IPS DF 19.7 (cell line): ENCODE measurements at places on chromosomes 3 and 15.

- DNase-seq = no peak
Observed at GRCh38 chr3:86991482-86991815, 500 bp upstream of the VGLL3 start.

GRCh38 chr3:170301405-170301804 lies 56.1 kb upstream of the SKIL start:
- DNase-seq = no peak

DNA sequence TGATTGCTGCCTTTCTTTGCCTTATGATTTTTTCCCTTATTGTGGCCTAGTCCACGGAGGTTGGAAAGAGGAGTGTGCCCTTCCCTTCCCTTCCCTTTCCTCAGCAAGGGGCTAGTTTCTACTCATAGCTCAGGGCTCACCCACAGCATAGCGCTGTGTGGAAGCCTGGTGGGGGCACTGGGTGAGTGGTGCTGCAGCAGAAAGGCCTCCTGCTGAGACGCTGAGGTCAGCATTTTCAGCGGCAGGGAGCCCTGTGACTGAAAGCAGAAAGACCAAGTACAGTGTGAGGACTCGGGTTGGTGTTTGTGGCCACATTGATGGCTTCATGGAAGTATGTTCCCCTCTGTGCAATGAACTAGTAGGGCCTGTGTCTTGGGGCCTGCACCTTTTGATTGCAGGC lies 21.9 kb downstream of the CACNA1D start:
- no peak for DNase-seq

DNA sequence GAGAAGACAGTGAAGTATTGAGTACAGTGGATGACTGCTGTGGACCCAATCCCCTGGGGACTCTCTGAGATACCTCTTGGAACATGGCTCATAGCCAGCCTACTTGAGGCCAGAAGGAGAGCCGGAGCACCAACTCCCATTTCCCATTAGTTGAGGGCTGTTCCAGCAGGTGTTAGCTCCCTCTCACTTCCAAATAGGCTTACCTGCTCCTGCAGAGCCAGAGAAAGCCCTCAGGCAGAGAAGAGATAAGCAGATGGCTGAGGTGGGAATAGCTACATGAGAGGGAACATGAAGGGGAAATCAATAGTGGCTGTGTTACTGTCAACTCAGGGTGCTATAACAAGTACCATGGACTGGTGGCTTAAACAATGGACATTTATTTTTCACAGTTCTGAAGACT lies 4.6 kb upstream of the CCK start:
- no peak for DNase-seq

- DNase-seq = no peak
Observed at GRCh38 chr15:91050128-91050455, 27.7 kb upstream of the VPS33B start.

DNA sequence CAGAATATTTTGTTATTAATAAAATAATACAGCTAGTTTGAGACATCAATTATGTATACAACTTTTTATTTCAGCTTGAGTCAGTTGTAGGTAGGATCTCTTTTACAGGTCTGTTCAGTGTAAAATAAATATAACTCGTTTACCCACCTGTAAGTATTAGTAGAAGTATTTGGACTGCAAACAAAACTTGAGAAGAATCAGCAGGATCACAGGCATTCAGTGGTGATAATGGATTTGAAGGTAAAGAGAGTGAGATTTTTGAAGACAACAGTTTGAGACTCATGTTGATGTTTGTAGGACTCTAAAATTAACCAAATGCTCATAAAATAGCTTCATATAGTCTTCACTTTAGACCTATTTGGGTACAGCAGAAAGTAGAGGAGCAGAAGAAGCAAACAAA lies 35.5 kb upstream of the CCNB2 start:
- DNase-seq = no peak

DNA sequence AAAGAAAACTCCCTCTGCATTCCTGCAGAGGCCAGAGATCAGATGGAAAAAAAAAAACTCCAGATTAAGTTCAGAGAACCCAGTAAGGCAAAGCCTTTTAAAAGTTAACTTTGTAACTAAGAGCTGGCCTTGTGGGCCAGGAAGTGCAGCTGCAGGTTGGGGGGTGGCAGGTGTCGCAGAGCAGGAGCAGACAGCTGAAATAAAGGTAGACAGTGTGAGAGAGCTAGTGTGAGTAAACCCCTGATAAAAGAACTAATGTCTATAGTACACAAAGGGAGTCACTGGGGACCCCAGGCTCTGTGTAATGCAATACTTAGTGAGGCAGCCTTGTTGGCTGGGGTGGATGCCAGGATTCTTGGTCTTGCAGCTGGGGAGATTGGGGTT lies 42.1 kb downstream of the PPCDC start:
- DNase-seq = no peak

DNA sequence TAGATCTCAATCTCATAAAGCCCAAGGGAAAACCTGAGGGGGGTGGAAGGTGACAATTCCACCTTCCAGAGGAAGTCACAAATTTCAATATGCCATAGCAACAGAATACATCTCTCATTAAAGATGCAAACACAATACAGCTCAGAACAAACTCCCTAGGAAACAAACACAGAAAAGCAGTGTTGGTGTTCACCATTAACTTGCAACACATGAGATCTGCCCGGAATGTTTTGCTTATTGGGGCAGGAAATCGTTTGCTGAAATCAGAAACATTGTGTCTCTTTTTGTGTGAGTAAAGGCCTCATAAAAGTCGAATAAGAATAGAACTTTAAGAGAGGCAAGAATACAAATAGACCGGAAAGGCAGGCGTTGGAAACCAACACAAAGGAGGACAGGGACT lies 5.8 kb upstream of the RYR3 start:
- DNase-seq = no peak

GRCh38 chr3:101325393-101326134 lies 5.2 kb upstream of the IMPG2 start:
- DNase-seq = no peak

GRCh38 chr3:126226374-126226773 lies 46.0 kb upstream of the ALDH1L1 start:
- no peak for DNase-seq

- DNase-seq = no peak
Observed at GRCh38 chr3:121724130-121724529, 25.4 kb downstream of the GOLGB1 start.

GRCh38 chr3:170044271-170044670 lies 6.5 kb downstream of the GPR160 start:
- no peak for DNase-seq

DNA sequence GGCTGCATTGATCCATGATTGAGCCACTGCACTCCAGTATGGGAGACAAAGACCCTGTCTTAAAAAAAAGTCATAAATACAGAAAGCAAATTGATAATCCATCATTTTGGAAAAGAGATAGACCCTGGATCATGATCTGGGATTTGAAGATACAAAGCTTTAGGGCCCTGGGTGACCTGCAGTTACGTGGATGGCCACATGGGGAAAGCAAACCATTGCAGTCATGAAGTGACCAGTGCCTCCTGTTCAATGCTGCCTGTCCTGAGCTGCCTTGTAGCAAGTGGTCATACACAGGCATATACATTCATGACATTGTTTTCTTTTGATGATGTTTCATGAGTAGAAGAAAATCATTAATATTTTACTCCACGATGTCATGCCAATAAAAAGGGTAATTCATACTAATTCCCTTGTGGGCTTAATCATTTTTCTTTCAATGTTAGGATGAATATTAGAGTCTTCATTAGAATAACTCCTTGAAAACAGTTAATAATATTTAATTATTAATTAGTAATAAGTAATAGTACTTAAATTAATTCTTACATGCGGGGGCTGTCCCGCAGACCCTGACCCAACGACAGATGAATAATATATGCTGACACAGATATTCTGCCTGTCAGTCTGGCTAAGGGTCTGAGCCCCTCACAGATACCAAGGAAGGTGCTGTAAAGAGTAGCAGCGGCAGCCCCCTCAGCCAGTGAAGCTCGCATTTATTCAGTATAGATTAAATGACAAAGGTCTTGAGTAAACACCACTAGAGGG lies 109.0 kb upstream of the UNC13C start:
- no peak for DNase-seq

GRCh38 chr3:13111173-13111872 lies 38.1 kb upstream of the IQSEC1 start:
- DNase-seq = no peak

DNA sequence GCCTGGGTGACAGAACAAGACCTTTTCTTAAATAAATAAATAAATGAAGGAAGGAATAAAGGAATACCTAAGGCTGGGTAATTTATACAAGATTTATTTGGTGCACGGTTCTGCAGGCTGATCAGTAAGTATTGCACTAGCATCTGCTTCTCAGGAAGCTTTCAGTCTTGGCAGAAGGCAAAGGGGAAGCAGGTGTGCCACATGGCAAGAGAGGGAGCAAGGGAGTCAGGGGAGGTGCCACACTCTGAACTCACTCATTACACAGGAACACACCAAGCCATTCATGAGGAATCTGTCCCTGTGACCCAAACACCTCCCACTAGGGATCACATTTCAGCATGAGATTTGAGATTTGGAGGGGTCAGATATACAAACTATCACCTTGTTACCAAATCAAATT lies 56.4 kb downstream of the PRKCI start:
- no peak for DNase-seq

- DNase-seq = no peak
Observed at GRCh38 chr3:78204977-78205376, 1165.1 kb downstream of the ROBO2 start.

DNA sequence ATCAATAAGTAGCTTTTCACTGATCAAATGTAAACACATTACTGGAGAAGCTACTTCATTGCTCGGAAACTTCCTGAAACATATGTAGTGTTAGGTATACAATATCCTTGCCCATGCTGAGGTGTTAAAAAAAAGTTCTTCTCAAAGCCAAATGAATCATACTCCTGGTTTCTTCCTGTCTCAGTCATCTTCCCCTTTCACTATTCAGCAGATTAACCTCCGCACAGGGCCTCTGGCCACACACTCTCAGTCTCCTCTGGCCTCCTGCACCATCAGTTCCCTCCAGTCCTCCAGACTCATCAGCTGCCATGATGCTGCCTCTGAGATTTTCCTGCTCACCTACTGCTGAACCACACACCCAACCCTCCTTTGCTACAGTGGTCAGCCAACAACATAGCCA lies 70.5 kb upstream of the BOC start:
- no peak for DNase-seq

DNA sequence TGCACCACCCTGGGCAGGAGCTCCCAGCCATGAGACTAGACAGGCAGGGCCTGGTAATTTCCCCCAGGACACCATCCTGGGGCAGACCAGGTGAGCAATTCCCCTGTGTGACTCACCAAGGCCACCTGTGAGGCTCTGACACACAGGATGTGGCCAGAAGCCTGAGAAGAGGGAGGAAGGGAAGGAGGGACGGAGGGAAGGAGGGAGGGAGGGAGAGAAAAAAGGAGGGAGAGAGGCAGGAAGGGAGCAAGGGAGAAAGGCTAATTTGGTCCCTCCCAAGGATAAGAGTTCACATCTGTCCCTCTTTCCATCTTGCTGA lies 25.9 kb downstream of the WNT7A start:
- DNase-seq = no peak

GRCh38 chr3:104750581-104750980 lies 616.1 kb upstream of the ALCAM start:
- DNase-seq = no peak

- no peak for DNase-seq
Observed at GRCh38 chr3:139296141-139296718, 47.6 kb upstream of the MRPS22 start.

DNA sequence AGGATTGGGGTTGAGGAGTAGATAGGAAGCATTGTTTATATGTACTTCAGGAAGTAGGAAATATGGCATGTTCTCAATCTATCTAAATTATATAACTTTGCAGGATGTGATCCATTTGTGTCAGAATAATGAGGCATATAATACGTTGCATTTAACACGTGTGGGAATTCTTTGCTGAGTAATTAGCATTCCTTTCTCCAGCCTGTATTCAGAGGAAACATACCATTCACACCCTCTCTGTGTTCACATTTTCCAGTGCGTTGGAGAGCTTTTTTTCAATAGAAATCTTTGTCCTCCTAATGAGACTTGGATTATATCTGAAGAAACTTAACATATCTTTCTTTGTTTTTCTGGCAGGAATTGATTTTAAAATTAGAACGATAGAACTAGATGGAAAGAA lies 33.0 kb upstream of the APH1B start:
- no peak for DNase-seq

DNA sequence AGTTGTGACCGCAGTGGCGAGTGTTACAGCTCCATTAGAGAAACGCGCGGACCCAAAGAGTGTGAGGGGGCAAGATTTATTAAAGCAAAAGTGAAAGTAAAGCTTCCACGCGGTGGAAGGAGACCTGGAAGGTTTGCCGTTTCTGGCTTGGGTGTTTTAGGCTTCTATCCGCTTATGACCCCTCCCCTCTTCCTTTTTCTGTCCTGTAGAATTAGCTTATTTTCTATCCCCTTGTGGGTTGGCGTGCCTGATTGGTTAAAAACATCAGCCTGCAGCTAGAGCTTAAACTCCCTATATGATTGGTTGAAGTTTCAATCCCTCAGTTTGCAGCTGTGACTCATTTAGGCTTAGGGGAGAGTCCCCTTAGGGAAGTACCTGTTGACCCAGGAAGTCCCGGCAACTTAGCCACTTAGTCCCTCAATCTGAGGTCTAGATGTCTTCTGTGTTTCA lies 39.6 kb downstream of the C3orf38 start:
- DNase-seq = no peak

DNA sequence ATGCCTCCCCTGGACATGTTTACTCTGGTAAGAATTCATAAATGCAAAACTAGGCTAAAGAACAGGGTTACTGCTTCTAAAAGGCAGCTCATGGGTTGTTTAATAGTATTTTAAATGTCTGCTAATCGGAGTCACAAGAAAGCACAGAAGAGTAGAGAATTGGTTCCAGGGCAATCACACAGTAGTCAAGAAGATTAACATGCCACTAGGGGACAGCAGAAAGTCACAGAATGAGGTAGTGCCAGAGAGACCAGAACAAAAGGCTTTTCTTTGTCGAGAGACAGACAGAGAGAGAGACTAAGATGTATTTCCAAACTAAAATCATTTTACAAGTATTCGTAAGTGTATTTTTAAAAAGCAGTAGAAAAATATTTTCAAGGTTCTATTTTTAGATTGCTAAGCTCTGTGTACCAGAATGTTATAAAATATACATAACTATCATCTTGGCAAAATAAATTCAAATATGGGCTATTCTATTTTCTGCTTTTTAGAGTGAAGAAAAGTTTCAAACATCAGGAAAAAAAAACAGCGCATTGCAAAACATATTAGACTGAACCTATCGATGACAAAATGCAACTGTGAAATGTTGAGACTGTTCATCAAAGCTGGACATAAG lies 78.3 kb upstream of the CDIN1 start:
- DNase-seq = peak; percentile 64

GRCh38 chr3:177596248-177596815 lies 399.1 kb upstream of the TBL1XR1 start:
- DNase-seq = no peak

- DNase-seq = no peak
Observed at GRCh38 chr3:190340071-190340470, 17.8 kb upstream of the CLDN1 start.

GRCh38 chr15:40633178-40633577 lies 39.1 kb downstream of the KNL1 start:
- DNase-seq = no peak

DNA sequence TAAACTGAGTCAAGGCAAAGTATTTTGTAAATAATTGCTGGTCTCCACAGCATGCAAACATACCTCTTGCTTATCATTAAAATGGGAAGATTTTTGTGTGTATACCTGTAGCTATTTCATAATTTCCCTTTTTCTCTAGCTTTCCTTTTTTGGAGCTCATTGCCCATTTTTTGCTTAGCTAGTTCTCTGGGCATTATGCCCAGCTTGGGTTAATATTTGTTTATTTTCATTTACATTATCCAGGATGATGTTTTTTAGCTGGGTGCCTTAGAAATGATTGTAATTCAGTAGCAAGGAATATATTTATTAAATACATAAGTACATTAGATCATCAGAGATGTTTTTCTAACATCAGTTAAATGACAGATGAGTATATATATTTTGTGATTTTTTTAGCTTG lies 1271.7 kb upstream of the GBE1 start:
- no peak for DNase-seq
